ENCODE measurements at places on chromosomes 5 and 9.

- DNase-seq = no peak
Observed at GRCh38 chr5:102659151-102659550, 96.0 kb upstream of the PAM start.

DNA sequence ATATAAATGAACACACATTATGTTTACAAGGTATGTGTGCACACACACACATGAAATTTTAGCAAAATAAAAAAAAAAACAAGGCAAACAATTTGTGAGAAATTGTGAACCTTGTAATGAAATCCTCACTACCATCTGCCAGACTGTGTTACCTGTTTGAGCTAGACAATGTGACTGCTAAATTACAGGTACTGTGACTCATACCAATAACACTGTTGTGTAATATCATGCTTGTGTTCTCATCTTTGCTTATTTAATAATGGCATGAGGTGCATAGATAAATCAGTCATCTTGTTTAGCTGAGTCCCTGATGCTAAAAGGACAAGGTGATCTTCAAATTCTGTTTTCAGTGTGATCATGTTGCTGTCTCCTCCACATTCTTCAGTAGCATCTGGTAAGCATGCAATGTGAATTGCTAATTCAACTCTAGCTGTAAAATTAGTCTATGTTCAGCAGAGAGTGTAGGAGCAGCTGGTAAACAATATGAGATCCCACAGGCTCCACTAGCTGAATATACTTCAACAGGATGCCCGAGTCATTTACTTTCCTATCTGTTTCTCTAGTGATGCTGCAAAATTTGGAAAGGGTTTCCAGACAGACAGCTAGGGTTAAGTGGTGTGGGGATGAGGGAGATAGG, 966.3 kb upstream of the C9orf72 start:
- no peak for DNase-seq

- no peak for DNase-seq
Observed at GRCh38 chr5:135373736-135374515, 25.1 kb downstream of the MACROH2A1 start.

GRCh38 chr5:40240111-40240510, 439.6 kb upstream of the PTGER4 start:
- no peak for DNase-seq

GRCh38 chr5:104082754-104083153, 520.2 kb upstream of the NUDT12 start:
- no peak for DNase-seq

DNA sequence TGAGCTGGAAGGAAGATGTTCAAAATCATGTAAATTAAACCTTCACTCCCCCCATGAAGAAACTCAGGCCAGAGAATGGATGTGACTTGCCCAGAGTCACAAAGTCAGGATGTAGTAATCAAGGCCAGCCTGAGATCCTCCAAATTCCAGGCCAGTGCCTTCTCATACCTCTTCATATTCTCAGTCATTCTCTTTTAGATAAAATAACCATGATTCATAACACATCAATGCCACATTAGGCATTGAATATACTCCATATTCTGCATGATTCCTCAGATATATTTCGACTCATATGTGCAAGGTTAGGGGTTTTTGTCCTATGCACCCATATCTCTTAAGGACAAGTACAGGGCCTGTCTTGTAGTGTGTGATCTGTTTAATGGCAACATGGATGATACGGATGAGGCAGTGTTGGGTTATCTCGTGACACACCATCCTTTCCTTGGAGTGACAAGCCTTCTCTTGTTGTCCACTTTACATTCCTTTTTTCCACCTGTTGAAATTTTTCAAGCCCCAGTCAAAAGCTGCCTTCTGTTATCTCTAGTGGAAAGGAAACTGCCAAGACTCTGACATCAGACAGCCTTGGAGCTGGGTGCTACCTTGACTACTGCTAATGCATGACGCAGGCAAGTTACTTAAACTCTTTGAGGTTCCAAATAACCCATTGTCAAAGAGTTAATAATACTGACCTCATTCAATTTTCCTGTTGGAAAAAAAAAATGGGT, 227.5 kb upstream of the NR4A3 start:
- DNase-seq = no peak

GRCh38 chr5:16489322-16489791, 23.8 kb upstream of the ZNF622 start:
- no peak for DNase-seq

DNA sequence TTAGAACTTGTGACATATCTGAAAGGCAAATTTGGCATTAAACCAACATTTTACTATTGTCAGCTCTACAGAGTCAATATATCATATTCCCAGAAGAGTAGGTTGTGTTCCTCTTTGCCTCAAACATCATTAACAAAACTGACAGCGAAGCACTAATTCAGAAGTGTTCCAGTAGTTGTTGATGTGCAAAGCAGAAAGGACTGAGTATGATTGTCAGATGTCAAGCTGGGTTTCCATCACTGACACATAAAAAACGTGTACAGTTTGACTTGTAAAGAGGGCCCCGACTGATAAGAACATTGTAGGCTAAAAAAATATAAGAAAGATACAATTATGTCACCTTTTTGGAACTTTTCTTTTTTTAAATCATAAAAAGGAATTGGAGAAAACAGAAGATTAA, 101.5 kb upstream of the ZNF608 start:
- DNase-seq = no peak

- DNase-seq = no peak
Observed at GRCh38 chr9:120405134-120405533, 174.8 kb downstream of the CDK5RAP2 start.

DNA sequence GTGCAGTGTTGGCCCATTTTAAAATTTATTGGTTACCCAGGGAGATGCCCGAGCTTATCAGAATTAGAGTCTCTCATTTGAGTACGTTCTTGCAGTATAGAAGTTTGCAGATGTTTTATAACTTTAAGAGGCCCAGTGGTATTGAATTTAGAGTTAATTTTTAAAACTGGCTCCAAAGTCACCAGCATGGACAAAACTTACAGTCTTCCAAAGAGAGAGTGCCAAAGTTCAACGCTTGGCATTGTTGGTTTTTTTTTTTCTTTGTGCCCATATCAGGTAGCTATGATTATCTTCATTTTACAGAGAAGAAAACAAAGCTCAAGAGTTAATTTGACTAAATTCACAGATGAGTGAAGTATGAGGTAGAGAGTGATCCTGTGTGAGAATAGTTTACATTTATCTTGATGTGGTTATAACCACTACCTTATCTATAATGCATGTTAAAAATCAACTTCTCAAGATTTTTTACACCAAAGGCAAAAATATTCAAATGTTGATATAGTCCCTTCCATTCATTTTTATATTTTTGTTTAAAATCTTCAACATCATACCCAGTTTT, 273.7 kb upstream of the DMRT1 start:
- DNase-seq = no peak

DNA sequence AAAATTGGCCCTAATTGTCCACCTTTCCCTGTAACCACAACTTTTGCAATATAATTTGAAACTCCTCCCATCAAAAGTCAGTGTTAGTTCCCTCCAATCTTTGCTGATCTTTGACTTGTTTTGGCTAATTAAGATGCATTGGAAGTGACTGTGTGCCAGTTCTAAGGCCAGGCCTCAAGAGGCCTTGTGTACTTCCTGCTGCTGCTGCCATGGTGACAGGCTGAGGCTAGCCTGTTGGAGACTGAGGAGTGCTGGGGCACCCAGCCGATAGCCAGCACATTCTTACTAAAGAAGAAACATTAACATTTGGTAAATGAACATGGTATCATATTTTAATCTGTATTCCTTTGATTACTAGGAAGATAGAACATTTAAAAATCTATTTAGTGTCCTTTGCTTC, 86.5 kb downstream of the SREK1 start:
- no peak for DNase-seq

GRCh38 chr5:157581901-157582300, 6.3 kb upstream of the ADAM19 start:
- DNase-seq = no peak

DNA sequence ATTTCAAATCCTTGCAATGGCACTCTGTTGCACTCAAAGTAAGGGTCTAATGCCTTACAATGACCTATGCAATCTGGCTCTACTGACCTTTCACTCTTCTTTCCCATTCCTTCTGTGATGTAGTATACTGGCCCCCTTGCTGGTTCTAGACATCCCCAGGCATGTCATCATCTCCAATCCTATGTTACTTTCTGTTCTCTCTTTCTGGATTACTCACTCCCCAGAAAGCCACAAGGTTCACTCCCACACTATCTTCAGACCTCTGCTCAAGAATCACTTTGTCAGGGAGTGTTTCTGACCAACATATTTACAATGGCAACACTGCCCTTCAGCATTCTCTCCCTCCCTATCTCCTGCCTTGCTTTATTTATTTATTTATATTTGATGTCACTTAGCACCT, 802.2 kb upstream of the WWC1 start:
- no peak for DNase-seq

DNA sequence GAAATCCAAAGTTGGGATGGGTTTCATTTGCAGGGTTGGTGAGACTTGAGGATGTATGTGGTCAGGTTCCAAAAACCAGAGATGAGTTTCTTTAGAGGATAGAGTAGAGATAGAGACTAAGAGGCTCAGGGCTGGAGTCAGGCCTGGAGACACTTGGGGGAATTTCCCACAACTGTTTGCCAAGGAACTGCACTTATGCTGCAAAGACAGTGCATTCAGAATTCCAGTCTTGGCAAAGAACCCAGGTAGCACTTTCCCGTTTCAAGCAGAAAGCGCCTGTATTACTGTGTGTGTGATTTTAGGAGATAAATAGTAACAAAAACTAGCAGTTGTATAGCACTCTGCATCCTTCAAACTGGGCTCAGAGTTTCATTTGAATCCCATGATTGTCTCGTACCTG, 55.4 kb downstream of the SNCAIP start:
- no peak for DNase-seq

DNA sequence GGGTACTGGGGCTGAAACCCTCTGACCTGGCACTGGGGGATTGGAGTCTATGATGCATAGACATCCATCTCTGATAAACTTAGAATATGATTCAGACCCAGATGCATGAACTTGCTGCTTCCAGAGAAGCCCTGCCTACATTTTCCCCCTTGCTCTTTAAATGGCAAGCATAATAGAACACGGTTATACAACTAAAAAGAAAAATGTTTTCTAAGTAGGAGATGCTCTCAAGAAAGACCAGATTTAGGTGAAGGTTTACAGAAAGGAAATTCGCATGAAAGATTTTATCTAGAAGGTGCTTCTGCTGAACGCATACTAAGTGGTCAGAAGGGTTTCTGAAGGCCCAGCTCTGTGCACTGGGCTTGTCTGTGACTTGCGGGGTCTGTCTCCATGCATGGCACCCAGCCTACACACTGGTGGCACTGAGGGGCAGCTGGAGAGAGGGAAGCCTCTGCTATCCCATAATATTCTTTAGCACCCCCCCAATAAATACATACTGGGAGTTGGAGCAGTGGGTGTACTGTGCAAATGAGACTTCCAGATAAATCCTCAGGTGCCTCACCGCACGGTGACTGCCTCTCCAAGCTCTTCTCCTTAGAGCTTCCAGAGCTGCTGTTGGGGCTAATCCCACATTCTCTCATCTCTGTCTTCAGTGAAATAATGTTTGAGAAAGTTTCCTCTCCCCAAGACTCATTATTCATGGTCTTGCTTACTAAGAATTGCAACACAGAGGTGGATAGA, 114.6 kb downstream of the FSTL4 start:
- DNase-seq = no peak

- DNase-seq = no peak
Observed at GRCh38 chr5:8247049-8247899, 378.3 kb downstream of the MTRR start.

DNA sequence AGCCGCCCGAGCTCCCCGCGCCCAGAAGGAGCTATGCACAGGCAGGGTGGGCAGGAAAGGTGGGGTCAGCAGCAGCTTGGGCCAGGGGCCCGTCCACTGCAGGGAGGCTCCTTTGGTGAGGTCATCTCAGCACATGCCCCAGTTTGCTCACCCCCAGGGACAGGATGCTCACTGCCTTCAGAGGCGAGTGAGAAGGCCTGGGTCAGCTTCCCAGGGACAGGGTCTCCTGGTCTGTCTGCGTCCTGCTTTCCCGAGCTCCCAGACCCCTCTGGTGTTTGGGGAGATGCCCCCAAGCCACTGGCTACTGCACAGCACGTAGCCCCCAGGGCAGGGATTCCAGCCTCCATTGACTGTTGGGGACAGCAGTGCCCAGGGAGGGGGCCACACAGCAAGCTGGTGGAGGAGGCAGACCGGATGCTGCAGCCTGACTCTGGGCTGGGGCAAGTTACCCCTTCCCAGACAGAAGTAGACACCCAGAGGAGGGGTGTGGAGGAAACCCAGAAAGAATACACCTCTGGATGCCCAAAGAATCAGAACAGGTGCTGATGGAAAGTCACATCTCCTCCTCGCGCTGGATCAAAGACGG, 581 bp upstream of the SARDH start:
- DNase-seq = no peak

DNA sequence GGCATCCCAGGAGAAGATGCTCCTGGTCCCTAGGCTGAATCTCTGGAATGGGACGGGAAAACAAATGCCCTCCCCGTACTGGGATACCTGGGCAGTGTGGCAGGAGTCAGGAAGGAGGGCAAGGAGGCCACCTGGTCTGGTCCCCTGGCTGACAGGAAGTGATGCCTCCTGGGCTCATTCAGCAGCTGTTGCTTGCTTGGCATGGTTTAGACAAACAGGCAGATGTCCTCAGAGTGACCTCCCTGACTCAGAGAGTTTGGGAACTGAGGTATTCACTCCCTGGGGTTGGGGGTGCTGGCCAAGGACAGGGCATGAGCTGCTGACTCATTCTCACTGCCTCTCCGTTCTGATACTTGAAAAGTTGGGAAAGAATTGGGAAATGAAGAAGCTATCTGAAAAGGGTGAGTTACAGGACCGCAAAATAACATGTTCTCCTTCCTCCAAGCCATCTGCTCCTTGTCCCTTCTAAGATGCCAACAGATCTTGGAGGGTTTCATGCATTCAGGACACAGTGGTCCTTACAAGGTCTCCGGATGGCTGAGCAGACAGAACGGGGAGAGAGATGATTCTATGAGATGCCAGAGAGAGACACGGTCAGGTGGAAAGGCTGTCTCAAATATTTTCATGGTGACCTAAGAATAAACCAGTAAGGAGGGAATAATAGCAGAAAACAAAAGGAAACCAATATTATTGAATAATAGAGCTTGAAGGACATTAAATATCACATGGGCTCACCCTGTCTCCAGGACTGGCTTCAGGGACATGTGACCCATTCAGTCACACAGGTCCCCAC, 534.5 kb downstream of the BNC2 start:
- peak; percentile 63 for DNase-seq

DNA sequence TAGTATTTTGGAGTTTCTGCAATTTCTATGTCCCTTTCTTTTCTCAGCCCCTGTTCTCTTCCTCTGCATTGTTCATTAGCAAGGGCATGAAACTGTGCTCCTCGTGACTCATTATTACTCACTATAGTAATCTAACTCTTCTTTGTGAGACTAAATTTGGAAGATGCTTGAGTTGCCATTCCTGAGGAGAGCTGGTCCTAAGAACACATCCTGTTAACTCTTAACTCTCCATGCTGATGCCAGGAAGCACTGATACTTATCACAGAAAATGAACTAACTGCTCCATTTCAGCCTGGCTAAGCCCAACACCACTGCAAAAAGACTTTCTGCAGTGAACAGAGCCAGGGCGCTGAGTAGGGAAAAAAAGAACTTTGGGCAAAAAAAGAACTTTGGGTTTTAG, 10.6 kb upstream of the CSNK1A1 start:
- DNase-seq = peak; percentile 9

Measured in T1000 (cell line).